ENCODE measurements at places on chromosomes 13 and 19.

GRCh38 chr19:4487572-4487971, 15.5 kb downstream of the HDGFL2 start:
- DNase-seq: no peak

DNA sequence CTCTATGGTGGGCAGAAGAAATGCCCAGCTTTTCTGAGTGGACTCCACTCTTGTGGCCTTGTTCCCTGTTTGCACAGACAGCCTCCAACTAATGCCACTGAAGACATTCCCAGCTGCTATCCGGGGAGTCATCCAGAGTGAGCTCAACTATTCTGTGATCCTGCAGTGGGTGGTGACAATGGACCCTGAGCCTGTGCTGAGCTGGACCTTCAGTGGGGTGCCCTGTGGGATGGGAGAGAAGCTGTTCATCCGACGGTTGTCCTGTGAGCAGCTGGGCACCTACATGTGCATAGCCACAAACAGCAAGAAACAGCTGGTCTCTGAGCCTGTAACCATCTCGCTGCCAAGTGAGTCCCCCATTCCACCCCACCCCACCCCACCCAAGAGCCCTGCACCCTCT, 10.3 kb downstream of the IGSF23 start:
- no peak for DNase-seq

DNA sequence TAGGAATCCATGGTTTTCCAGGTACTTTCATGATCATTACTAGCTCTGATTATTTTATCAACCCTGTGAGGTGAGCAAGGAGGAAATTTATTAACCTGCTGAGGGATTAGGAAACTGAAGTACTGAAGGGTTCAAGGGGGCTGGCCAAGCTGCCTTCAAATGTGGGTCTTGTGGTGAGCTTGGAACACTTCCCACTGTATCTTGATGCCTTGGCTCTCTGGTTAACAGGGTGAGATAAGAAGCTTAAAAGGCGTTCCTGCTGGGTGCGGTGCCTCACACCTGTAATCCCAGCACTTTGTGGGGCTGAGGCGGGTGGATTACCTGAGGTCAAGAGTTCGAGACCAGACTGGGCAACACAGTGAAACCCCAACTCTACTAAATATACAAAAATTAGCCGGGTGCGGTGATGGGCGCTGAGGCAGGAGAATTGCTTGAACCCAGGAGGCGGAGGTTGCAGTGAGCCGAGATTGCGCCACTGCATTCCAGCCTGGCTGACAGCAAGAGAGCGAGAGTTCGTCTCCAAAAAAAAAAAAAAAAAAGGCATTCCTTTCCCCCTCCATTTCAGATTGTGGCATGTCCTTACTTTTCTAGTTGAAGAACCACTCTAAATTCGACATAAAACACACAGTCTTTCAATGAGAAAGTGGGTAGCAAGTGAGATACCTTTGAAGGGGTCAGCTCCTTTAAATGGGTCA, 70.2 kb downstream of the KLF2 start:
- DNase-seq: no peak

DNA sequence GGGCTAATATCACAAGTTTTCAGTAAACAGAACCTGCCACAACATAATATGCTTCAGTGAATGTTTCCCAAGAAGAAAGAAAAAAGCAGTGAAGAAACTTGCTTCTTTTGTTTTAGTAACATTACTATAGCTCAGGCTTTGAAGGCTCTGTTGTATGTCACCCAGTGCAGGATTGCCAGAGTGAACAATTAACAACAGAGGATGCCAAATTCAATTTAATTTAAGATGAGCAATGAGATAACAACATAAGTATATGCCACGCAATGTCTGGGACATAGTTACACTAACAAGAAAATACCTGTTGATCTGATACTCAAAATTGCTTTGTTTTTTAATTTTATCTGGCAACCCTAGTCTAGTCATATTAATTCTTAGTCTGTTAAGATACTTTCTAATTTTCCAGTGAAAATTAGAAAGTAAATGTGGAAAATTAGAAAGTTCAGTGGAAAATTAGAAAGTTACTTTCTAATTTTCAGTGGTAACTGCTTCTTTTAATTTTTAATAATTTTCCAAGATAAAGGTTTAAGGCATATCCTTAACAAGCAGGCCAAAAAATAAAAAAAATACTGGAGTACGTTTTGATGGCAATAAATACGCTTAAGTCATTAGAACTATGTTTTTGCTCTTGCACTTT, 336.3 kb downstream of the SLITRK6 start:
- no peak for DNase-seq

DNA sequence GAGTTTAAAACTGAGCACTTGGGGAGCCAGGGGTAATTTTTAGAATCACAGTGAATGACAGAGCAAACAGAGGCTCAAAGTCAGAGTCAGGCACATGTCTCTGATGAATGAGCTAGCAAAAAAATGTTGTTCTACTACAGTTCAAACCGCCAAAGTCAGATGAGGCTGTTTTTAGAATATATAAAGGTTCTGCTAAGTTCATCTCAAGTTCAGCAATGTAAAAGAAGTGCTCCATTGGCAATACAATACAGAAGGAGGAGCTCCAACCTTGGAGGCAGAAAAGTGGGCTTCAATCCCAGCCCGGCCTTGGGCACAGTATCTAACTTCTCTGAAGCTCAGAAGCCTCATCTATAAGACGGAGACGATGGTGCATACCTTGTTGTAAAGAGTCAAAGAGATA, 70.1 kb upstream of the IPO5 start:
- DNase-seq: no peak

DNA sequence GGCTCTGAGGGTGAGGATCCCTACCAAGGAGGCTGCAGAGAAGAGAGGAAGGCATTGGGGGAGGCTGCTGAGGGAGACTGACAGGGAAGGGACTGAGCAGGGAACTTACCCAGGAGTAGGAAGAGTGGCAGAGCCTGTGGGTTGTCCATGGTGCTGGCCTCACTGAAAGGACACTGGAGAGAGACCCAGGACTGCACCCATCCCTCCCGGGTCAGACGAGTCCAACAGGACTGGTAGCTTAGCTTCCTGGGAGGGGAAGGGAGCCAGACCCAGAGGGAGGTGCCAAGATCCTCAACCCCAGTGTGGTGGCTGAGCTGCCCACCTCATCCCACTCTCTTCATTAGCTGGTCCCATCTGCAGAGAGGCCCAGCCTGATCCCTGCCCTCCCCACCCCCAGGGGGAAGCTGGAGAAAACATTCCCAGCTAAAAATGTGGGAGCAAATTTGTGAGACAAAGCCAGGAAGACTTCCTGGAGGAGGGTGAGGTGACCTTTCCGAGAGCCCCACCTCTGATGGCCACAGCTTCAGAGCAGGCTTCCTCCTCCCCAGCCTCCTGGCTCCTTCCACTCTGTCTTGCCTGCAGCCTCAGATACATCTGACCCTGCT, at the start of gene VSIG10L:
TSS of gene VSIG10L (minus strand) at position 164 of the 605 bp plus-strand sequence. CDS start at position 149, 15 bp downstream.
- no peak for DNase-seq

GRCh38 chr19:18650468-18651041, 13.7 kb downstream of the KLHL26 start:
- DNase-seq: no peak

GRCh38 chr13:44259045-44260027, 114.3 kb upstream of the SERP2 start:
- no peak for DNase-seq

GRCh38 chr13:99636306-99636705, 135.0 kb downstream of the TM9SF2 start:
- no peak for DNase-seq
